Panc1 (cell line): ENCODE measurements at places on chromosomes 5 and 9.

- no peak for DNase-seq
Measured at GRCh38 chr9:111825468-111826145, 30.9 kb upstream of the SHOC1 start.

- no peak for DNase-seq
Measured at GRCh38 chr5:68745448-68745847, 348.4 kb upstream of the SLC30A5 start.

DNA sequence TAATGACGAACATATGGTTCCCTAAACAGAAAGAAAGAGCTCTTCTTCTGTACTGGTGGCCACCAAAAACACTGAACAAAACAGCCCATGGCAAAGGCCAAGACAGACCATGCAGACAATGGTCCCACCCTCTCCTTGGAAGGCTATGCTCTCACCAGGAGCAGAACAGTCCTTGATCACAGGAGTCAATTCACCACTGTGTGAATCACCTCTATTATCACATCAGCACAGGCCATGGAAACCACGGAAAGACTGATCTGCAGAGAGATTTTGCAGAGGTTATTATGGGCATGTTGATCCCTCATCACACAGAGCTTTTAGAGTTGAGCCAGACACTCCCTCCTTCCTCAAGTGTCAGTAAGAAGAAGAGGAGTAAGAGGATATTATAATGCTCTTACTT is 134.0 kb upstream of the RASEF start:
- no peak for DNase-seq

GRCh38 chr5:148912714-148913398 is 86.4 kb downstream of the ADRB2 start:
- DNase-seq, result peak; percentile 78

GRCh38 chr5:9545992-9546851 is at the start of gene SEMA5A:
Gene SEMA5A, minus strand, starts transcription at chr5:9546075. Its CDS starts 166,129 bp downstream, at chr5:9379946.
- no peak for DNase-seq

- DNase-seq, result no peak
Measured at GRCh38 chr5:116671211-116671736, 96.7 kb upstream of the SEMA6A start.

- no peak for DNase-seq
Measured at GRCh38 chr5:154514331-154514730, 36.3 kb upstream of the HAND1 start.

GRCh38 chr9:99185934-99186333 is 35.8 kb downstream of the ALG2 start:
- DNase-seq, result no peak

DNA sequence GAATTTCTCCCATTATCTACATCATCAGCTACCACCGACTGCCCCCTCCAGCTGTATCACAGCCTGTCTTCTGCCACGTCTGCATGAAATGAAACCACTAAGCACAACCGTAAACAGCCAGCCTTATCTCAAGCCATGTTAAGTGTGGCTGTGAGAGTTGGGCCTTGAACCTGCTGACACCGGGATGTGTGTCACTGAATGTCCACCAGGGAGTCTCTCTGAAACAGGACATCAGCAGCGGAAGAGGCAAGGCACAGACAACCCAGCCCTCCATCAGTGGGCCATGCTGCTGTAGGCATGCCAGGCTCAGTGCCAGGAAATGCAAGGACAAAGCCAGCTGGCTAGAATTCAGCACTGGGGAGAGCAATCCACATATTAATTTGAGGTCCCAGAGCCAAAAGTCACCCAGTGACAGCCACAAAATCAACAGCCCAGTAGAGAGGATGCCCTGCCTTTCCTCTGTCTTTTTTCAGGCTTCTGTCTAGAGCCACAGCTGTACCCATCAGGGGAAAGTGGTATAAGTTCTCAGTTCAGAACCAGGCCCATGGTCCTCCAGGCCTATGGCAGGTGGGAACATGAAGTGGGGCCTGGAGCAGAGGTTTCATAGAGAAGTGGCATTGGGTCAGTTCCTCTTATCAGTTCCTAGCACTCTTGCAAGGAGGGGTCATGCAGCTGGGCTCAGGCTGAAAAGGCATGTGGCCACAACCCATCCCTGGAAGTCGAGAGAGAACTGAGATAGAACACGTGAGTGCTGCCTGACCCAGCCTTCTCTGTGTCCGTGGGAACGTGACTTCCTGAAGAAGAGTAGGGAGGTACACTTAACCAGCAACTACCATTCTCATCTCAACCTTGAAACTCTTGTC is 199.4 kb downstream of the ESM1 start:
- no peak for DNase-seq

GRCh38 chr5:168531987-168532864 is 3.1 kb downstream of the FBLL1 start:
- no peak for DNase-seq

DNA sequence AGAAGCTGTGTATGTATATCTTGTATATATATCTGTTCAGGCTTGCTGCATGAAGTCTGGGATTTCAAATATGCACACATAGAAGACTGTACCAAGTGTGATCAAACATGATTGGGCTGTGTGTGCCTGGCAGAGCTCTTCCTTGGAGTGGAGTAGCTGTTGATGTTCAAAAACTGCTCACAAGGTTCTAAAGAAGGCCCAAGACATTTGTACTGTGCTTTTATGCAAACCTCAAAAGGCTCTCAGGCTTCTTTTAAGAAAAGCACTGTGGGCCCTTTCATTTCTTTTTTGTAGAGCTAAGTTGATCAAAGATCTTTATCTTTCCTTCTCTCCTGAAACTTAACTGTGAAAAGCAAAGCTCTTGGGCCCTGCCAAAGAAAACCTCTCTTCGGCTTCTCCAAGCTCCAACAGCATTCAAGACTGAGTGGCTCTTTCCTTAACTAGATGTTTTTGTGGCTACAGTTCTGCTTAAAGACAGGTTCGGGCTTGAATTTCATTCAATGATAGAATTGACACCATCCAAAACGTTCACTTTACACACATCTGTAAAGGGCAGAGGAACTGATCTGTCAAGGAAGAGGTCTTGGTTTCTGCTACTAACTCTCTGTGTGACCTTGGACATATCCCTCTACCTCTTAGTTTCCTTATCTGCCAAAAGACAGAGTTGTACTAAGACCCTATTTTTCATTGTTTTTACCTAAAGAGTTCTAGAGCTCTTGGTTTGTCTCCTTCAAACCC is 105.8 kb upstream of the IL6ST start:
- DNase-seq, result no peak

DNA sequence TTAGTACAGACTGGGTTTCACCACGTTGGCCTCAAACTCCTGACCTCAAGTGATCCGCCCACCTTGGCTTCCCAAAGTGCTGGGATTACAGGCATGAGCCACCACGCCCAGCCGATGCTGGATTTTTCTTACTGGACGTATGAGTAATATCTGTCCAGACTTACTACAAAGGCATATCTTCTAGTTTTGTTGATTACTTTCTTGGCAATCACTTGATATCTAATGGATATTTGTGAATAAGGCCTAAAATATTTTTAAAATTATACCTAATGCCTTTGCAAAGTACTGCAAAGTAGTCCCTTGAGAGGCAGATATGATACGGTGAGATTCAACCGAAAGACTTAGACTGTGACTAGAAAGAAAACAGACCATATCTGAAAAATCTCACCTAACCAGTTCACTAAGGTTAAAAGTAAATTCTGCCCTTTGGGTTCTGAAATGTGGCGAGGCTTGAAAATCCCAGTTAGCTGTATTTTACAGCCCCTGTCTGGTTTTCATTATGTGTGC is 152.1 kb downstream of the GNAQ start:
- no peak for DNase-seq
